LHCN-M2 (cell line): ENCODE measurements at places on chromosomes 2 and 18. TPM values are rescaled to one million over a fixed set of nuclear protein-coding genes. Genes with fewer than 3 reads are reported as not detected.

- no peak for DNase-seq
These were observed 3.3 kb downstream of the CDH7 start for GRCh38 chr18:65754121-65754520.

GRCh38 chr2:176083796-176084261 lies at the start of gene EVX2:
Gene EVX2 (minus strand): TSS chr2:176083962. CDS start chr2:176083776, 186 bp downstream.
- no peak for DNase-seq

Gene UGT1A3
- not detected in 2 replicates for total RNA-seq

GRCh38 chr2:231671270-231672050 lies 36.9 kb upstream of the PTMA start:
- DNase-seq, result no peak

GRCh38 chr18:54261894-54262293 lies 7.4 kb upstream of the POLI start:
- DNase-seq, result no peak

Gene STEAP3
- total RNA-seq, result 39.1 and 42.4 TPM in 2 replicates
